Stimulated activated CD8-positive, alpha-beta memory T cell treated with anti-CD3 and anti-CD28 coated beads, Interleukin-12 subunit alpha, Interleukin-12 subunit beta, amount 100 ng/mL, for 1 hour (primary cell): ENCODE measurements at places on chromosomes 6 and 20.

- DNase-seq: no peak
These were observed 9.7 kb downstream of the NOL7 start for GRCh38 chr6:13624871-13625288.

GRCh38 chr6:141000917-141001316 is 1131.8 kb upstream of the GJE1 start:
- DNase-seq: no peak

GRCh38 chr20:1075616-1076015 is 42.8 kb upstream of the PSMF1 start:
- DNase-seq: no peak

DNA sequence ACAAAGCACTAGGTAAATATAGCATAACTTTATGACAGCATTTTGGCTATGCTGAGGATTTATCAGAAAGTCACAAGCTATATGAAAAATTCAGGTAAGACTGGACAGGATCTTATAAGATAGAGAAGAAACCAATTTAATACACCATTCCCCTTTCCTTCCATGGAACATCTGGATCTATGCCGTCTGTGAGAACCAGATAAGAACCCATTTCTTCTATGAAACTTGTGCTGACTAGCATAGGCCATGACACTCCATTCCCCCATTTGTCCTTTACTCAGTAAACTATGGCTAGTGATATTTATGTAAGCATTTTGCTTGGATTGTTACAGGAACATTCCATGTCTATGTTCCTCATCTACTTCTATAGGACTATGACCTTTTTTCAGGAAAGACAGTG is 437.7 kb downstream of the ADGRB3 start:
- no peak for DNase-seq

- DNase-seq: no peak
These were observed 141.3 kb downstream of the IMPG1 start for GRCh38 chr6:75931011-75931680.

GRCh38 chr20:63082308-63082938 is 75.7 kb upstream of the BHLHE23 start:
- DNase-seq: no peak

GRCh38 chr20:62770111-62770910 is 26.0 kb upstream of the MRGBP start:
- DNase-seq: no peak

DNA sequence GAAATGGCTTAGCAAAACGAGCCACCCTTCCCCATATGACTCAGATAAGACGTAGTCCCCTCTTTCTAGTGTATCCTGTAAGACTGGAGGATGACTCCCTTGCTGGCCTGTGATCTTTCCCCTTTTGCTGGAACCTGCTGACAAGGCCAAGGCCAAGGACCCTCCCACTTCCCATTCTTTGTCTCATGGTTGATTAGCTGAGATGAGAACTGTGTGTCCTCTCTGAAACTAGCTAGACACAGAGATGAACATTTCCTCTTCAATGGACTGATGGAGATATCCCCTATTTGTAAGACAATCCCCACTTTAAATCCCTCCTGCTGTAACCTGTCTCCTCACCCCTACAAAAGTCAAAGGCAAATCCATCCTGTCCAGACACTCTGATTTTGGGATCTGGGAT is 33.4 kb upstream of the SCRT2 start:
- no peak for DNase-seq

GRCh38 chr6:150212778-150213177 is 69.9 kb downstream of the PPP1R14C start:
- DNase-seq: no peak

DNA sequence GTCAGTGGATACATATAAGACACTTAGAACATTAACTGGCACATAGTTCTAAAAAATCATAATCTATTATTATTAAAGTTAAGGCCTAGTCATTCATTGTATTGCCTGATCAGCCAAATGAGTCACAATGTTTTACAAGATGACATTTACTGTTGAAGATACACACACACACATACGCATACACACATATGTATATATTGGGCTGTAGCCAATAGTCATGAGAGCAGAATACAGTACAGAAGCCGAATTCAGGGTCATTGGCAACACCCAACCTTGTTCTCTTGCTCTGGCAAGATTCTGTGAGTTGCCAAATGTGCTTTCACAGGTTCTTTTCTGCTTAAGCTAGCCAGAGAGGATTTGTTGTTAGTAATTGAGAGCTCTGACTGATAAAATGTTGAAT is 922.8 kb upstream of the MAP3K7 start:
- no peak for DNase-seq

- DNase-seq: peak; percentile 34
These were observed 20.7 kb downstream of the GTPBP2 start for GRCh38 chr6:43608310-43608763.

- DNase-seq: no peak
These were observed 66.7 kb downstream of the ZDHHC14 start for GRCh38 chr6:157447735-157448134.

DNA sequence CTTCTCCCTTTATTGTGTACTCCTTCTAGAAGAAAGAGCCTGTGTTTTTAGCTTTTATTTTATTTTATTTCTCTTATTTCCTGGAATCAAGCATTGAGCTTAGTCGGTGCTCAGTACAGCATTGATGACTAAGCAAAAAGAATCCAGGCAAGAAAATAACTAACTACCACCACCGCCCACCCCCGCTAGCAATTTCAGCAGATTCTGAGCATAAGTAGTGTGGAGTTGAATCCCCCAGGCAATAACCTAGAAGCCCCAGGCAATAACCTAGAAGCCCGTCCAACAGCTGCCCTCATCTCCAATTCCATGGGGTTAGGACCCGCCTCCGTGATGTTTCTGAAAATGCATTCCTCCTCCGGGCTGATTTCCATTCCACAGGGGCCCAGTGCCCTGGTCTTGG is 258.0 kb upstream of the TAB2 start:
- DNase-seq: no peak

DNA sequence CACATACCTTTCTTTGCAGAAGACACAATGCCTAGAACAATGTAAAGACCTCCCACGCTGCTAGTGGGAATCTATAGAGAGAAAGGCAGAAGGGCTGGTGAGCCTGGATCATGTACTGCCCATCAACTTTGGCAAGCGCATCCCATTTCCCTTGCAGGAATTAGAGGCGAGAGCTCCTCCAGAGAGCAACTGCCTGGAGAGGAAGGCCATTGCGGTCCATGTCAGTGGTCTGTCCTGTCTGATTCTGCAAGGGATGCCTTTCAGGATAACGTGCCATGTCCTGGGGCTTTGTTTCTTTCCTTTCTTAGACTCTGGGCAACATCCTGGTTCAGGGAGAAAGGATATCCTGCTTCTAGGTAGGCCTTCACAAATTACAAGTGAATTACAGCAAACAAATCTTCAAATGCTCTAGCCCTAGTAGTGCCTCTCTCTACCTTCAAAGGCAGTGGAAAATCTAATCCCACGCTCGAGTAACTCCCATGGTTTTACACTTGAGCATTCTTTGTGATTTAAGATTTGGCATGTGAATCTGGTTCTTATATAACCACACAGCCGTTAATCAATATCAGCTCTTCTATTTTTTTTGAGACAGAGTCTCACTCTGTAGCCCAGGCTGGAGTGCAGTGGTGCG is 38.5 kb downstream of the GCNT2 start:
- DNase-seq: no peak

DNA sequence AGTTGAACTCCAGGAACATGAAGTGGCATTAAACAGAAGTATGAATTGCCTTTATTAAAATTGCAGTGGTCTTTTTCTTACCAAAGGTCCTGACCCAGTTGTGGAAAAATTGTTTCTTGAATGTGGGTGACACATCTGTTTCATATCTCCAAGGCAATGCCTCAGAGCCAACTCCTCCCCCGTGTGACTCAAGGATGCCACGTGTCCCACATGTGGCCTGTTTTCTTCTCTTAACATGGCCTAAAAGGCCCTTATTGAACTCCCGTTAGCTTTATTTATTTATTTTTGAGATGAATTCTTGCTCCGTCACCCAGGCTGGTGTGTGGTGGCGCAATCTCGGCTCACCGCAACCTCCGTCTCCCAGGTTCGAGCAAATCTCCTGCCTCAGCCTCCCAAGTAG is 128.4 kb upstream of the ESR1 start:
- DNase-seq: no peak

DNA sequence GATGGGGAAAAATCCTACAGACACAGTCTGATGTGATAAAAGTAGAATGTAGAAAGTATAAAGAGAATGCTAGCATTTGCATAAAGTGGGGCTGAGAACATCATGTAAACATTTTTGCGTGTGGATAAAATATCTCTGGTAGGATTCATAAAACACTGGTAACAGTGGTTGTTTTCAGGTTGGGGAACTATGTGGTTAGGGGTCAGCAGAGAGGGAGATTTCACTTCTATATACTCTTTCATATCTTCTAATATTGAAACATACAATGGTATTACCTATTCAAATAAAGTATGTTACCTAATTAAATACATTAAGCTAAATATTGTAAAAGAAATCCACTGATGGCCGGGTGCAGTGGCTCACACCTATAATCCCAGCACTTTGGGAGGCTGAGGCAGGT is 96.2 kb upstream of the CCDC167 start:
- no peak for DNase-seq

GRCh38 chr6:119226089-119226488 is 123.5 kb downstream of the MAN1A1 start:
- DNase-seq: no peak
